Nucleus accumbens (tissue), 56 donors: ENCODE measurements at places on chromosomes 1 and 21.

DNA sequence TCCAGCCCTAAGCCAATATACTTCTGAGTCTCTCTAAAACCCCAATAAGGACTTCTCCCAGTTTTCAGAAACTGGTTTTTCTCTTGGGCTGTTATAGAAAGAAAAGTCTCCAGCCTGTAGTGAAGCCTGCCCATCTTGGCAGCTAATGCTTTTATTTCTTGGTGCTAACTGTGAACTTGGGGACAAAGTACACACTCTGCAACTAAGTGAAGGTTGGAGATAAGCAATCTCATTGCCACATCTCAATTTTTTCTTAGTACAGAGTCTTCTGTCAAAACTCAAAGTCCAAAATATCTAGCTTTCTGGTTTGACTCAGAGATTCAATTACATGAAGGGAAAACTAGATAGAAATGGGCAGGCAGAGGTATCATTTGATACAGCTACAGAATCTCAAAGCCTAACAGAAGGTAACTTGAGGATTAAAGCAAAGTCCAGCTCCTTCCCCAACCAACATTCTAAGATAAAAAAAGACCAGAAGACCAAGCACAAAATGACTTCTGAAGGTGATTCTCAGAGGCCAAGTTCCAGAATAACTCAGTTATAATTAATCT lies 14.0 kb downstream of the AK2 start:
- DNase-seq, result no peak

DNA sequence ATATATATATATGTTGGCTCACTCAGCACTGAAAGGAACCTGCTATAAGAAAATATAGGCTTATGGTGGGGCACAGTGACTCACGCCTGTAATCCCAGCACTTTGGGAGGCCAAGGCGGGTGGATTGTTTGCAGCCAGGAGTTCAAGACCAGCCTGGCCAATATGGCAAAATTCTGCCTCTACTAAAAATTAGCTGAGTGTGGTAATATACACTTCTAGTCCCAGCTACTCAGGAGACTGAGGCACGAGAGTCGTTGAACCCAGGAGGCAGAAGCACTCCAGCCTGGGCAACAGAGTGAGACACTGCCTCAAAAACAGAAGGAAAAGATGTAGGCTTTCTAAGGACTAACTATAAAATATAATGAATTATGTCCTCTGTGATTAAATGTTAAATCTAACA lies 14.6 kb upstream of the MUTYH start:
- no peak for DNase-seq

- no peak for DNase-seq
Measured at GRCh38 chr1:41097105-41097504, 75.6 kb upstream of the SLFNL1 start.

DNA sequence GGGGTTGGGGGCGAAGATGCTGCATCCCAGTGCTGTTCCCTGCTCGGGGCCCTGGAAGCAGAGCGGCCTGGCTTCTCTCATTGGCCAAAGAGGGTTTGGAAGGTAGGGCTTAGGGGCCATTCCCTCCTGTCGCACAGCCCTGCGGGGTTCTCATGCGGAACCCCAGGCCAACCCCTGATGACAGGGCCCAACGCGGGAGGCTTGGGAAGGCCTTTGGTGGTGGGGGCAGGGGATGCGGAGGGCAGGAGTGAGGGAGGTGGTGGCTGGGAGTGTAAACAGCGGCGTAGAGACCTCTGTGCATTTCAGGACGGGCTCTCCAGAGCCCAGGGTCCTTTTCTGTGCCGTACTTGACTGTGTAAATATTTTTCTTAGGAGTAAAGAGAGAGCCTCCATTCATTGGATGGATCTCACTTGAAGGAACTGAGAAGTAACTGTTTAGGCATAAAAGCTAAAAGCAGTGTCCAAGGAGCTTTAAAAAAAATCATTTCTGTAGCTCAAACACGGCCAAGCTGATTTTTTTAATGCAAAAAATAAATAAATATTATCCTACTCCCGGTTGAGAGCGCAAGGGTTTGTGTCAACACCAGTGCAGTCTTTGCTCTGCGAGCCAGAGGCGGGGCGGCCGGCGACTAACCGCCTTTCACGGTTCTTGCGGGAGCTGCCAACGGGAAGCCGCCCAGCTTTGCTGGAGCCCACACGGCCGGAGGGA lies 169.1 kb downstream of the PRDM16 start:
- no peak for DNase-seq

DNA sequence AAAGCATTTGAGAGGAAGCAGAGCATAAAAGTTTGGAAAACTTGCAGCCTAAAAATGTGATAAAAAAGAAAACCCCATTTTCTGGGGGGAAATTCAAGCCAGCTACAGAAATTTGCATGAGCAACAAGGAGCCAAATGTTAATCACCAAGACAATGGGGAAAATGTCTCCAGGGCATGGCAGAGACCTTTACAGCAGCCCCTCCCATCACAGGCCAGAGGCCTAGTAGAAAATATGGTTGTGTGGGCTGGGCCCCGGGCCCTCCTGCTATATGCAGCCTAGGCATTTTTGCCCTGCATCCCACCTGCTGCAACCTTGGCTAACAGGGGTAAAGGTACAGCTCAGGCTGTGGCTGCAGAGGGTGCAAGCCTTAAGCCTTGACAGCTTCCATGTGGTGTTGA lies 299.6 kb upstream of the NCAM2 start:
- no peak for DNase-seq

GRCh38 chr1:21050031-21050430 lies 126.7 kb downstream of the EIF4G3 start:
- no peak for DNase-seq

- DNase-seq, result no peak
Measured at GRCh38 chr1:23889074-23889473, 21.0 kb upstream of the FUCA1 start.

DNA sequence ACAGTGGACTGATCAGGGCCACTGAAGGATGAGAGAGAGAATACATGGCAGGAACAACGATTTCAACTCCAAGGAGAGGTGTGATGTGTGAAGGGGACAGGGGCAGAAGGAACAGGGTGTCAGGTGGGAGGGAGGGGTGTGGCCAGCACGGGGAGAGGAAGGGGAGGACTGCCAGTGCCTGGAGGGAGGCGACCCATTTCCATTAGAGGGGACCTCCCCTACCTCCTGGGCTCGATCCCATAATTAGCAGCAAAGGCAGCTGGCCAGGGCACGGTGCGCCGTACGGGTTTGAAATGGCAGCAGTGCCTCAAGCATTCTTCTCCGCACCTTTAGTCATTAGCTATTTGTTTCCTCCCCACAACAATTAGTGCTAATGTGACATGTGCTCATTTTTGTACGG lies 22.7 kb downstream of the CRYAA start:
- no peak for DNase-seq

DNA sequence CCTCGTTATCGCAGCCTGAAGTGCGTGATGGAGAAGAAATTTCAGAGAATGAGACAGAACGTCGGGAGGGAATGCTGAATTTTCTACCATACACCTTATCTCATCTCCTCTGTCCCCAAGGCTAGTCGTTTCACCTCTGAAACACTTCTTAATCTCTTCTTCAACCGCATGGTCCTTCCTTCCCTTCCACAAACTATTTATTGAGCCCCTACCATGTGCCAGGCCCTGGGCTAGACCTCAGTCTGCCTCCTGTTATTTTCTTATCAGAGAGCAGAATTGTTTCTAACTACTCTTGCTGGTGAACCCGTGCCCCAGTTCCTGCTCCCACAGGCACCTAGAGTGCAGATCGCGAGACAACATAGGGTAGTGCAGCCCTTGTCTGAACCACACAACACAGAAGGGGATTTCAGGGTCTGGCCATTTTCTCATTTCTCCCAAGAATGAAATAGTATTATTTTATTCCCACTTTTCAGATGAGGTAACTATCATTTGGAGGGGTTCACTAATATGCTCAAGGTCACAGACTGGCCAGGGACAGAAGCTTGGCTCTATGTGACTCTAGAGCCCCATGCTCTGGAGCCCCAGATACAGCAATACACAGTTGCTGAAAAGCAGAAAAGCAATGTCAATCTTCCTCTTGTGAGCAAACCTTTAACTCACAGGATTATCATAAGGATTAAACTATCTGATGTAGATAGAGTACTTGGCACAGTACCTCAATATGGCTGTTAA lies 598 bp upstream of the ADIPOR1 start:
- no peak for DNase-seq

DNA sequence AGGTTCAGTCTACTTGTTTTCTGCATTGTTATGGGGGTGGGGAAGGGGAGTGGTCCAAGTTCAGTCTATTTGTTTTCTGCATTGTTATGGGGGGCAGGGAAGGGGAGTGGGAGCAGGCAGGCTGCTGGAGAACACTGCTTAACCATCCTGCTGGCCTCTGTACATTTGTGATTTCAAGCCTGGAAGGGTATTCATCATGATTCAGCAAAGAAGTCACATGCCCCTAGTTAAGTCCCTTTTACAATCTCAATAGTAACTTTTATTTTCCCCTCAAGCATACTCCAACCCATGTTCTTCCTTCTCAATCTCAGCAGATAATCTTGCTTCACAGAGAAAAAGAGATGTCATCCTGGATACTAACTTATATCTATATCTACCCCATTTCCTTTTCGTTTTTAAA lies 7.9 kb downstream of the LYST start:
- no peak for DNase-seq

DNA sequence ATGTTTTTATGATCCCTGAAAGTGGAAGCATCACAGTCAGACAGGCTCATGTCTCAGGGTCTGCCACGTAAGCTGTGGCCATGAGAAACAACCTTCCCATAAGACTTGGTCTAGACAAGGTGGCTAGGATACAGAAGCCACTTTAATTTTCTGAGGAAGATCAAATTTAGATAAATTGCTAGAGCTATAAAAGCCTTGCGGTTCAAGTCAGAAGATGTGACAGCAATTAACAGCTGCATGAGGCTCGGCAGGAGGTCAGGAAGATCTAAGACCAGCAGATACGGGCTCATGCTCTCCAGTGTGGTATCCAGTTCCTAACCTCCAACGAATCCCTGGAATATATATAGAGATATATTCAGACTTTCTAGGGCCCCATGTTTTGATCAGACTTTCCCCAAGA lies 577.1 kb downstream of the PLPP3 start:
- DNase-seq, result no peak

DNA sequence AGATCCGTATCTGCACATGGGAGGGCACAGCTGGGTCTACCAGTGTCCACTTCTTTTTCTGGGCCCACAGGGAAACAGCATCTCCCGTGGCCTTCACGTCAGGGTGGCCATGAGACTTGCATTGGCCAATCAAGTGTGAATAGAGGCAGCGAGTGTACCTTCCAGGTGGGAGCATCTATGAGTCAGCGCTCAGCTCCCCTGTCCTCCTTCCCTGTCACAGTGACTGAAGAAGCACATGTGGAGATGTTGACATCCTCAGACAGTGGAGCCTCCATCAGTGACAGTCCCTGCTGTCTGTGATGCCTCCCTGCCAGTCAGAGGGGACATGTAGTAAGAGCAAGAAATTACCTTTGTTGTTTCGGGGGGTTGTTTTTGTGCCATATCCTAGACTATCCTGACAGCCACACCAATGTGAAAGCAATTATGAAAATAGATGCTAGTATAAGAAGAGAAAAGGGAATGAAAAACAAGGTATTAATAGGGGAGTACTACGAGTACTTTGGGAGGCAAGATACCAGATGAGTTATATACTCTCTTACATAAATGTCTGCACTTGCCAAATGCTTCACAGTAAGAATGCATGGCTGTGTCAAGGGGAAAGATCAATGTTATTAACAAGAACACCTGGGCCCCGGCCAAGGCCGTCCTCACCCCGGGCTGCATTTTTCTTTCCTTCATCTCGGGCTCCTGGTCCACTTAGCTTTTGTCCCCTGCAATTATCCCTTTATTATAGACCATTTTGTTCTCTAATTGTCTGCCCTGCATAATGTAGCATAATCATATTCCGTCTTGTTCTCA lies 86.0 kb downstream of the MATN1 start:
- no peak for DNase-seq

DNA sequence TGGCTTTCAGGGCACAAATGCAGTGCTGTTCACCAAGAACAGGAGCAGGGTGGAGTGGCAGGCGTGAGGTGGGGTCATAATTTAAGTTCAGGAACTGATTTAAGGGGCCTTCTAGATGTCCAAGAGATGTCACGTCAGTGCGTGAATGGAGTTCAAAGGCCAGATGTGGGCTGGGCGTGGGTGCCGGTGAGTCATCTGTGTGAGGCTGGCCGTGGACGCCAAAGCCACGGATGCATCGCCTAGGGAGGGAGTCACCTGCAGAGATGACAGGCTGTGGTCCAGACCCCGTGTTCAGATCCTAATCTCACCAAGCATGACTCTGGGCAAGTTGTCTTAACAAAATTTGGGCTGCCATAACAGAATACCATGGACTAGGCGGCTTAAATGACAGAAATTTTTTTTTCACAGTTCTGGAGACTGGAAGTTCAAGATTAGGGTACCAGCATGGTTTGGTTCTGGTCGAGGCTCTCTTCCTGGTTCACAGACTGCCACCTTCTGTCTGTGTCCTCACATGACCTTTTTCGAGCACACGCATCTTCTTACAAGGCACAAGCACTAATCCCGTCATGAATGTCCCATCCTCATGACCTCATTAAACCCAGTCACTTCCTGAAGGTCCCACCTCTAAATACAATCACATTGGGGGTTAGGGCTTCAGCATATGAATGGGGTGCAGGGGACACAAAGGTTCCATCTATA lies 109.6 kb downstream of the PRDM2 start:
- DNase-seq, result no peak

GRCh38 chr1:162169031-162169790 lies 99.7 kb downstream of the NOS1AP start:
- no peak for DNase-seq

GRCh38 chr1:9435153-9435636 lies 104.1 kb upstream of the SLC25A33 start:
- DNase-seq, result no peak

GRCh38 chr1:5098981-5099385 lies 444.6 kb downstream of the AJAP1 start:
- no peak for DNase-seq

DNA sequence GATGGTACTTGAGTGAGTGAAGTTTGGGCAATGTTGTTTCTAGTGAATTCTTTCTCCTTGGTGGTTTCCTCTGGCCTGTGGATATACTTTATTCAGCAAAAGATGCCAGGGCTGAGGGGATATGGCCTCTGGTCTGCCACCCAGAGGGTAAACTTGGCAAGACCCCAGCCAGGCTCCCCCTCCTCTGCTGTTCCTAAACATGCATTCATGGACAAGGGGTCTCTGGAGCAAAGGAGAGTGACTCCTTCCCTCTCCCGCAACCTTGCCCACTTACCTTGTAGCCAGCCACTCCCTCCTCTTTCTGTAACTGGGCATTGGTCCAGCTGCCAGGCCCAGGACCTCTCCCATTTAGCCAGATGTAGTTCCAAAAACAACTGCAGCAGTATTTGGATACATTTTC lies 43.8 kb downstream of the RUNX3 start:
- no peak for DNase-seq

- no peak for DNase-seq
Measured at GRCh38 chr1:147635342-147635741, 35.0 kb downstream of the ACP6 start.
